Esophagus muscularis mucosa (tissue), 4 donors: ENCODE measurements at places on chromosomes 16 and 17. TPM values are rescaled to one million over a fixed set of nuclear protein-coding genes. Genes with fewer than 3 reads are reported as not detected.

Gene C17orf100
- 0.84 TPM for total RNA-seq

Gene SERPINF2
- 3.7 TPM for total RNA-seq

Gene KRT31
- not detected for total RNA-seq

Gene SCARF1
- total RNA-seq: 11.9 TPM

Gene ASGR1
- total RNA-seq: not detected

Gene OGFOD3
- 35.3 TPM for total RNA-seq

Gene ELP5
- total RNA-seq: 25.0 TPM

DNA sequence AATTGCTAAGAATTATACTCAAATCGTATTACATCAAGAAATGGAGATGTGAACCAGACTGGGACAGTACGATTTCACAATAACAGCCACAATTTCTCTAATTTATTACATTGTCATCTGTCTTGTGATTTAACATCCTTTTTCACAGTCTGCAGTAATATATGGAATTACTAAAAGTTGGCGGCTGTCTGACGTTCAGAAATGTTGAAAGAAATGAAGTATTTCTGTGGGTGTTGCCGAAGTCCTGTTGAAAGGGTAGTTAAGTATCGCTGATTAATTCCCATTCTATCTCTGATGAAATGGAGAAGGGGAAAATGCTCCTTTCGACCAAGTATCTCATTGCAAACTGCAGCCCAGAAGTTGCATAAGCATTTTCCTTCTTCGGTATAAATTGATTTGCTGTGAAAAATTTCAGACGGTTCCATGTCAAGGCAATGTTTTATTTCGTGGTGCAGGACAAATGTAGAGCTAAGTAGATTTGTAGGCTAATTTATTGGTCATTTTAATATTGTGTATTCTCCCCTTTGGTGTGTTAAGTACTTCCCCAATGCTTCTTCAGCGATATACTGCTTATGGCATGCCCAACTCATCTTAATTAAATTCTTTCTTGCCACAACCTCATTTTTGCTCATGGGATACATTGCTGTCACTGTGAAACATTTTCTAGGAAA, 775.2 kb upstream of the RBFOX1 start:
- no peaks in the 10 kb centered on the region for H3K4me1 ChIP-seq
- H3K27ac ChIP-seq: no peak overlapping the region
- H3K27me3 ChIP-seq: no peaks in the 10 kb centered on the region
- no peak overlapping the region for H3K4me3 ChIP-seq
- DNase-seq: no peak

DNA sequence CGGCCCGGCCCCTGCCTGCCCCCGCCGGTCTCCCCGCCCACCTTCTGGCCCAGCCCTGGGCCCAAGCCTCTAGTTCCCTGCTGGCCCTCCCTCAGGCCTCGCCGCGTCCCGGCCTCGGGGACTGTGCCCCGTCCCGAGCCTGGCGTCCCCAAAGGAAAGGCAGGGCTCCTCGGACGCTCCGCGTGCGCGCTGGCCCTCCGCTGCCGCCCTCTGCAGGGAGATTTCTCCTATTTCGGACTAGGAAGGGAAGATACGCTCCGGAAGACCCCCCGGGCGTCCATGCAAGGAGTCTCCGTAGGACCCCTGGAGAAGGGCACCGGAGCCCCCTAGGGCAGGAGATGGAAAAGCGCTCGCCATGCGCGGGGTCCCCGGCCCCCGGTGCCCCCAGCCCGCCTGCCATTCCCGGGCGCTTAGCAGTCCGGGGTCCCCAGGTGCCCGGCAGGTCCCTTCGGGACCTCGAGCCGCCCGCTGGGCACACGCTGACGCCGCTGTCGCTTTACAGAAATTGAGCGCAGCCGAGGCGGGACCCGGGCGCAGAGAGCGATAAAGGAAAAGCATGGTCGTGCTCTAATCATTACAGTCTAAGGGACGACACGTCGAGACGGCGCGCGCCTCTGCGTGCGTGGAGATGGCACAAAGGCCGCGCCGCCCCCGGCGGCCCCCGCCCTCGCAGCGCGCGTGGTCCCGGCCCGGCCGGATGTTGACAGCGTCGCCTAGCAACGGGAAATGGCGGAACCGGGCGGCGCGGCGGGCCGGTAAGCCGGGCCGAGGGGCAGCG, at the start of gene CCDC40:
Gene CCDC40 (plus strand): TSS at position 706 of the 778 bp plus-strand sequence. CDS start 21 bp downstream, at position 727.
- peak within 1 kb of the TSS; percentile 86 for H3K4me3 ChIP-seq
- peak within 1 kb of the TSS; percentile 91 for H3K27ac ChIP-seq
- peaks cover 13% of the 10 kb centered on the region for H3K36me3 ChIP-seq
- DNase-seq: peak; percentile 94

- no peaks in the 10 kb centered on the region for H3K4me1 ChIP-seq
- H3K27me3 ChIP-seq: no peaks in the 10 kb centered on the region
- H3K4me3 ChIP-seq: no peak overlapping the region
- H3K27ac ChIP-seq: no peak overlapping the region
- H3K36me3 ChIP-seq: no peaks in the 10 kb centered on the region
Measured at GRCh38 chr17:72724267-72724666, 368.2 kb downstream of the SLC39A11 start.

DNA sequence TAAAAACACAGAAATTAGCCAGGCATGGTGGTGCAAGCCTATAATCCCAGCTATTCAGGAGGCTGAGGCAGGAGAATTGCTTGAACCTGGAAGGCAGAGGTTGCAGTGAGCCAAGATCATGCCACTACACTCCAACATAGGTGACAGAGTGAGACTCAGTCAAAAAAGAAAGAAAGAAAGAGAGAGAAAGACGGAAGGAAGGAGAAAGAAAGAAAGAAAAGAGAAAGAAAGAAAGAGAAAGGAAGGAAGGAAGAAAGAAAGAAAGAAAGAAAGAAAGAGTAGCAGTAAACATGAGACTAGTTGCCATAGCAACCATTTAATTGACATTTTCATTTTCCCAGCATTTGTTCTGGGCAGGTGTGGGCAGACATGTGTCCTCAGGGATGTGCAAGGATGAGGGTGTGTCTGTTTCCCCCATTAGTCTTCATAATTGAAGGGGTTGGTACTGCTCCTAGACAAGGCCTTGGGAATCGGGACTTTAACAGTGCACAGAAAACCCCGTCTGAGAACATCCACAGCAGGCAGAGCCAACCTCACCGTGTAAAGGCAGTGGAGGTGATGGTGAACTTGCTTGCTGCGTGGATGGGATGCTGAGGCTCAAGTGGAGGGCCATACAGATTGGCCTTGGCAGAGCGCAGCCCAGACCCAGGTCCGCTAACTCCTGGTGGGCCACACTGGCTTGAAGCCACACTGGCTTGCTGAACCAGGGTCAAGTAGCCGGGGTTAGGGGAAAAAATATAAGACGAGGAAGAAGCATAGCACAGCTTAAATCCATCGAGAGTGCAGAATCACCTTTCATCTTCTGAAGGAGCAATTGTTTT, 35.2 kb upstream of the KIFC3 start:
- H3K4me3 ChIP-seq: no peak overlapping the region
- no peak overlapping the region for H3K27ac ChIP-seq

DNA sequence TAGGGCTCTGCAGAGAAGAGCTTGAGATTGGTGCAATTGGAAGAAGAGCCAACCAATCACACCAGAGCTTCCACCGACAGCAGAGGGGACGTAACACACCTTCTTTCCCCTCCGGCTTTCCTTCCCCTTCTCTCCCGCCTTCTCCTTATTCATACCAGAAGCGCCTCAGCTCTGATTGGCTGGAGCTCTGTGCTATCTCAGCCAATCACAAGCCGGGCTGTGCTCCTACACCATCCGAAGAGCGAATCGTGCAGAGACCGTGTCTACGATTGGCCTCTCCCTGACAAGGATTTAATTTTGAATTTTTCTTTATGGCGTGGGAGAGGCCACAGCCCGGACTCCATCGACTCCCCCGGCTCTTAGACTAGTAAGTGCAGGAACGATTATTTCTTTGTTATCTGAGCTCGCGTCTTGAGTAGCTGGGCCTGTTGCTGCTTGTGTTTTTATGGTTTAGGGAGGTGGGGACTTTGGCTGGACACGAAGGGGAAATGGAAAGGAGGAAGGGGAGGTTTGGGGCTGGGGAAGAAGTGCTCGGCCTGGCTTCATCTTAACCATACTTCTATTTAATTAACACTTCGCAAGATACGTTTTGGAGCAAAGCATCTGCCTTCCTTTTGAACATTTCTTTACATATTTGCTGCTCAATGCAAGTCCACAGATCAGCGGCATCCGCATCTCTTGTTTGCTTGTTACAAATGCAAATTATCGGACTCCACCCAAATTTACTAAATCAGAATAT, at the start of gene PRR11:
Gene PRR11 (plus strand): TSS at position 308 of the 739 bp plus-strand sequence. CDS start 14,007 bp downstream, outside the sequence.
- peak; percentile 99 for DNase-seq
- peak within 1 kb of the TSS; percentile 87 for H3K27ac ChIP-seq
- peak within 1 kb of the TSS; percentile 77 for H3K4me3 ChIP-seq
- peaks cover 21% of the 10 kb centered on the region for H3K4me1 ChIP-seq

DNA sequence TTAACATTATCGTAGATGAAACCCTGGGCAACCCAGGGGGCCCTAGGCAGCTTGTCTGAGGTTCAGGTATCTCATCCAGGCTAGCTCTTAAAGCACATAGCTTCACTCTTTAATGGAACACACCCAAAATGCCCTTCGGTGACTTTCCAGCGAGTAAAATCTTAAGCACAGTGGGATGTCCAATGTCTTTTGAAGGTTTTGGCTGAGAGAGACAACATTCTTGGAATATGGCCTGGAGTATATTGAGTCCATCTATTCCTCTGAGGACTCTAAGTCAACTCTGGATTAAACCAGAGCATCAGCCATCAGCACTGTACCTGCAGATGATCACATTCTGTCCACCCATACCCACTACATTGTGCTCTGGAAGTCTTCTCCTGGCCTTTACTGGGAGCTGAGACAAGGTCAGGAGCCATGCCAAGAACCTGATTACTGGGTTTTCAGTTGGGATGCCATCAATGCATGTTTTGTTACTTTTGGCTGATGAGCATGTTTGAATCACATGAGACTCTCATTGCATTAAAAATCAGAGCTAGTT, 63.4 kb upstream of the CDH11 start:
- no peaks in the 10 kb centered on the region for H3K27me3 ChIP-seq
- H3K4me3 ChIP-seq: no peak overlapping the region
- no peak overlapping the region for H3K27ac ChIP-seq
- H3K4me1 ChIP-seq: no peaks in the 10 kb centered on the region
- no peaks in the 10 kb centered on the region for H3K36me3 ChIP-seq

- no peaks in the 10 kb centered on the region for H3K27me3 ChIP-seq
- H3K4me1 ChIP-seq: peaks cover 46% of the 10 kb centered on the region
- H3K36me3 ChIP-seq: no peaks in the 10 kb centered on the region
- H3K27ac ChIP-seq: peak overlapping the region; percentile 95
- peak overlapping the region; percentile 87 for H3K4me3 ChIP-seq
Measured at GRCh38 chr17:35586569-35587073, 501 bp upstream of the AP2B1 start.

DNA sequence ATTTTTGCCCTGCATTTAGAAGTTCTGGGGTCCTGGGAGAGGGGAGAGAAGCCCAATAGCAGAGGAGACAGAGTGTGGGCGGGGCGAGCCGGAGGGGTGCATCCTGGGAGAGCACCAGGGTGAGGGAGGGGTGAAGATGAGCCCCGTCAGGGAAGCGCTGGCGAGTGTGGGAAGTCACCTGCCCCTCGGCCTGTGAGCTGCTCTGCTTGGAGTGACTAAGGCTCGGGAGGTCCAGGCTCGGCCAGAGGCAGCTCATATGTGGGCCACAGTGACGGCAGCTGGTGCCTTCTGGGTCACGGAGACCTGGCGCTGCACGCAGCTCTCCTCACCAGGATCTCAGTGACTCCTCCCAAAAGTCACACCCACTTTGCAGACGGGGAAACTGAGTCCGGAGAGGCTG, 1.1 kb downstream of the ZG16B start:
- no peaks in the 10 kb centered on the region for H3K27me3 ChIP-seq
- H3K27ac ChIP-seq: no peak overlapping the region
- H3K4me3 ChIP-seq: no peak overlapping the region
- no peak for DNase-seq
- H3K4me1 ChIP-seq: peaks cover 7% of the 10 kb centered on the region
- H3K36me3 ChIP-seq: no peaks in the 10 kb centered on the region

- H3K27ac ChIP-seq: peak within 1 kb of the TSS; percentile 68
- no peak for DNase-seq
- peaks cover 5% of the 10 kb centered on the region for H3K36me3 ChIP-seq
- peak within 1 kb of the TSS; percentile 44 for H3K4me3 ChIP-seq
- H3K27me3 ChIP-seq: no peaks in the 10 kb centered on the region
- peaks cover 24% of the 10 kb centered on the region for H3K4me1 ChIP-seq
Measured at GRCh38 chr16:3065069-3065741, at the start of gene IL32. Gene IL32, plus strand, starts transcription at chr16:3065640. Its CDS starts 172 bp downstream, at chr16:3065812.

DNA sequence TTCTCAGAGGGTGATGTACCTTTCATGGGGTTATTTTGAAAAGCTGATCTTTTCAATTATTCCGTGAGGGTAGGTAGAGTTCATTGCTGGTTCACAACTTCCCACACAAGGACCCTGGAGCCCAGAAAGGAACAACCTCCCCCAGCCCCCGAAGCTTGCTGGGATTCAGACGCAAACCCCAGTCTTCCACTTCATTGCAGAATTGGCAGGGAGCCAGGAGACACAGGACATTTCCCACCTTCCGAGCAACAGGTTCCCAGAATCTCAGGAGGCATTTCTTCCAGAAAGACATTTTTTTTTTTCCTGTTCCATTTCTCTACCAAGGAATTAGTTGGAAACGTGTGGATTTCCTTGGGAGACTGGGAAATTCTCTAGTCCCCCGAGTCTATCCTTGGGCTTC, 106.1 kb downstream of the GP2 start:
- no peak overlapping the region for H3K27ac ChIP-seq
- peaks cover 21% of the 10 kb centered on the region for H3K27me3 ChIP-seq
- H3K4me1 ChIP-seq: no peaks in the 10 kb centered on the region
- DNase-seq: no peak
- H3K36me3 ChIP-seq: no peaks in the 10 kb centered on the region
- no peak overlapping the region for H3K4me3 ChIP-seq
